ENCODE measurements at places on chromosomes 5 and 9.

DNA sequence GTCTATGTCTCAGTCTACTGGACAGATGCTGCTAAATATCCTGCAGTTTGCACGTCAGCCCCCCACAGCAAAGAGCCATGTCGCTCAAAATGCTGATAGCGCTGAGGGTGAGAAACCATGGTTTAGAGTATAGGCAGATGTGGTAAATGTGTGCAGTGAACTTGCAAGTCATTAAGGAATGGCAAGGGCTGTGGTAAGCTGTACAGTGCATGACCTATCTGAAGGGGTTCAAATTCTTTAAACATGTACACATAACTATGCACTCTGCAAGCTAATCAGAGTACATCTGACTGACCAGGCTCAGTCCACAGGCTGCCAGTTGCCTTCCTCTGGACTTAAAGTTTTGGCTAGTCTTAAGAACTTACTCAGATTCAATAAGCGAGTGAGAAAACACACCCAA lies 170.7 kb downstream of the CFAP90 start:
- no peak overlapping the region for H3K4me3 ChIP-seq
- no peak overlapping the region for H3K27ac ChIP-seq
- H3K27me3 ChIP-seq = no peaks in the 10 kb centered on the region
- H3K4me1 ChIP-seq = no peaks in the 10 kb centered on the region

GRCh38 chr9:125387861-125388524 lies 126.4 kb downstream of the GAPVD1 start:
- no peak overlapping the region for H3K4me3 ChIP-seq
- no peaks in the 10 kb centered on the region for H3K27me3 ChIP-seq
- H3K27ac ChIP-seq = no peak overlapping the region
- no peaks in the 10 kb centered on the region for H3K4me1 ChIP-seq
- no peak for DNase-seq
- H3K36me3 ChIP-seq = no peaks in the 10 kb centered on the region

GRCh38 chr5:171599411-171599810 lies 180.0 kb downstream of the FGF18 start:
- no peak overlapping the region for H3K27ac ChIP-seq
- no peaks in the 10 kb centered on the region for H3K36me3 ChIP-seq
- H3K4me1 ChIP-seq = no peaks in the 10 kb centered on the region
- H3K27me3 ChIP-seq = no peaks in the 10 kb centered on the region
- DNase-seq = no peak

- H3K27ac ChIP-seq = no peak overlapping the region
- H3K4me3 ChIP-seq = no peak overlapping the region
- no peaks in the 10 kb centered on the region for H3K27me3 ChIP-seq
- no peaks in the 10 kb centered on the region for H3K4me1 ChIP-seq
Observed at GRCh38 chr9:11755951-11756350, 937.2 kb upstream of the TYRP1 start.

Data from colonic mucosa (tissue), 4 donors.